ENCODE measurements at places on chromosomes 6 and 20. TPM values are rescaled to one million over a fixed set of nuclear protein-coding genes. Genes with fewer than 3 reads are reported as not detected.
A peak's percentile ranks its signal among the peaks of the same experiment; 100 is the strongest.

HLA-DRA gene
- total RNA-seq = 1.7 TPM

CNR1 gene
- total RNA-seq = 0.13 TPM

DNA sequence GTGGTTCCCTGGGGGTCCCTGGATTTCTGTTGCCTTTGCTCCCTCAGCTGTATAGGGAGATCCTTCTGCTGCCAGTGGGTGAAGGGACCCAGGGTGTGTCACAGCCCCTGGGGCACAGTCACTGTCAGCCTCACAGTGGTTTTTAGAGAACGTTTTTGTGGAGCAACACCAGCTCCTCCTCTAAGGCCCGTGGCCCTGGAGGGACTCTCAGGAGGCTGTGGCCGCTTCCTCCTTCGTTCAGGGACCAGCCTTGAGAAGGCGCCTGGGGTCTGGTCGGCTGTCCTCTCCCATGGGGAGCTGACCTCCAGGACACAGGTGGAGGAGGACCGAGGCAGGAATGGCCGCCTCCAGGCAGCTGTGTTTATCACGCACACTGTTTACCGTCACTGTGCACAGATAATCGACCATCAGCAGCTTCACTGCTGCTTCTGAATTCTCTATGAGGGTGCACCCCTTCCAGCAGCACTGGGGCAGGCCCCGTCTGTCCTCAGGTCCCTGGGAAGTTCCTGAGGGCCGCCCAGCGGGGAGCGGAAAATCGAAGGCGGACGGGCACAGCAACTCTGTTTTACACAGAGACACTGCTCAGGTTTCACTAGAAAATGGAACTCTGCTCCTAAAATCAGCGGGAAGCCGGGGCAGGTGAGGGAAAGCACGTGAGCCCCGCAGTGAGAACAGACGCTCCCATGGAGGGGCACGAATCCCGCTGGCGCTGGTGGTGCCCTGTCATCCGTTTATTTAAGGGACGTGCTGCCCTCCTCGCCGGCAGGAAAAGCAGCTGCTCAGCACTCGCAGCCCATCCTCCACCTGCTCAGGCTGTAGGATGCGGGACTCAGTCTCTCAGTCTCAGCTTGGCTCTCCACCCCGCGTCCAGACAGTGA, 10.4 kb upstream of the FRMD1 start:
- no peak for DNase-seq

TINAG gene
- not detected for total RNA-seq

- DNase-seq = no peak
These were observed 34.1 kb downstream of the DCDC2 start for GRCh38 chr6:24323632-24324337.

MOCS1 gene
- 0.98 TPM for total RNA-seq

GNMT gene
- 0.72 TPM for total RNA-seq

HLA-DQA1 gene
- 0.39 TPM for total RNA-seq

GRCh38 chr6:95686272-95686671, 108.9 kb downstream of the MANEA start:
- no peak for DNase-seq

GRCh38 chr6:9875605-9876353, 539.1 kb downstream of the TFAP2A start:
- no peak for DNase-seq

KCTD20 gene
- total RNA-seq = 41.6 TPM

GRCh38 chr20:60026010-60026409, 67.8 kb downstream of the CDH26 start:
- no peak for DNase-seq

RNF144B gene
- total RNA-seq = 5.6 TPM

- DNase-seq = no peak
These were observed 25.3 kb downstream of the CTCFL start for GRCh38 chr20:57499676-57500075.

ECT2L gene
- total RNA-seq = not detected

DNA sequence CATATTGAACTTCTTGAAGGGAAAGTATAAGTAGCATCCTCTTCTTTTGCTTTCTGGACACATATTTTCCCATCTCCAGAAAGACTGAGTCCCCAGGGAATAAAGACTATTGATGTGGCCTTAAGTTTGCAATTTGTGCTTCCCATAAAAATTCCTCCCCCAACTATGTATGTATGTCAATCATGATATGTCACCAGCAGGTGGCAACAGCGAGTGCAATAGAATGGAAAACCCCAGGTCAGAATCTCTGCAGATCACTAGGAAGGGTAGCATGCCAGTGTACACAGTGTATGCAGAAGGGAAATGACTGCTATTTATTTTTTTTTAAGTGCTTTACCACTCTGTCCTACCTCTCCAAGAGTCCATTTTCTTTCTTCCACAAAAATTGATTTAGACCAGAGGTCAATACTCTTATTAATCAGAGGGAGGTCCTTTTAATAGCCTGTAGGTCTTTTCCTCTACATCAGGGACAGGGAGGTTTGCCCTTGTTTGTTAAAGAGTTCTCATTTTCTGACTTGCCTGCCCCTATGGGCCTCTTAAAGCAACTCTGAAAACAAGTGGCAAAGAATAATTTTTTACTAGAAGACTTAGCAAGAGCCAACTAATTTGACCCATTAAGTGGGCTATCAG, 61.4 kb downstream of the BMP2 start:
- peak; percentile 42 for DNase-seq
